ENCODE measurements at places on chromosomes 4 and X. TPM values are rescaled to one million over a fixed set of nuclear protein-coding genes. Genes with fewer than 3 reads are reported as not detected.

DNA sequence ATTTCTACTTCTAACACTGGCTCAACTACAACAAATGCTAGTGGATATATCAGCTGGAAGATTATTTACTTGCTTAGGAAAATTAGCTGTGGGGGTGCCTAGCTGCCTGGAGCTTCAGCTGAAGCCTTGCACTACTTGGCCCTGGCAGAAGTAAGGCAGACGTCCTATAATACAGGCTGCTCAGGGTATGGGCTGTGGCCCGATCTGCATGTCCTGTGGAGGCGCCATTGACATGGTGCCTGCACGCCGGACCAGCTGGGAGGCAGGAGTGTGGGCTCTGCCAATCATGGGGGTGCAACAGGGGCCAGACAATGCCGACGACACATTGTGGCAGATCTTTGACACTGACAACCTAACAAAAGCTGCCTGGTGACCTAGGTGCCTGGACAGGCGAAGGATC lies 31.6 kb upstream of the UCP1 start:
- no peak for DNase-seq

- no peak for DNase-seq
Measured at GRCh38 chr4:180335566-180335965, 1907.6 kb upstream of the TENM3 start.

GRCh38 chrX:120125444-120125843 lies 9.7 kb upstream of the RHOXF1 start:
- DNase-seq, result no peak

DNA sequence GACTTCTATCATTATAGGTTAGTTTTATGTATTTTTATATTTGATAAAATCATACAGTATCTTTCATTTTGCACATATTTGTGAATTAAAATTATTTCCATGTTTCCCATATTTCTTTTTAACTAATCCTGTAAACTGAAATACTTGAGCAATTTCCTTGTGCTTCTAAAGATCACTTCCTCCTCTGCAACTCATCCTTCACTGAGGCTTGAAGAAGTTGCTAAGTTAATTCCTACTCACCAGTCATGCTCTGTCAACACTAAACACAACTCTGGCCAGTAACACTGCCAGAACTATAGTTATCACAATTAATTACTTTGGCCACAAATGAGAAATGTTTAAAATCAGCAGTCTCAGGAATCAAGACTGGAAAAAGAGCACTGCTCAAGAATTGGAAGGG lies 6.7 kb downstream of the SPATA4 start:
- no peak for DNase-seq

NAP1L3 gene
- total RNA-seq, result not detected

CSAG2 gene
- not detected for total RNA-seq

GRCh38 chrX:74461384-74461783 lies 40.1 kb downstream of the SLC16A2 start:
- DNase-seq, result no peak

All from OCI-LY7 (cell line).